ENCODE measurements at places on chromosomes 13 and 19. TPM values are rescaled to one million over a fixed set of nuclear protein-coding genes. Genes with fewer than 3 reads are reported as not detected.

DNA sequence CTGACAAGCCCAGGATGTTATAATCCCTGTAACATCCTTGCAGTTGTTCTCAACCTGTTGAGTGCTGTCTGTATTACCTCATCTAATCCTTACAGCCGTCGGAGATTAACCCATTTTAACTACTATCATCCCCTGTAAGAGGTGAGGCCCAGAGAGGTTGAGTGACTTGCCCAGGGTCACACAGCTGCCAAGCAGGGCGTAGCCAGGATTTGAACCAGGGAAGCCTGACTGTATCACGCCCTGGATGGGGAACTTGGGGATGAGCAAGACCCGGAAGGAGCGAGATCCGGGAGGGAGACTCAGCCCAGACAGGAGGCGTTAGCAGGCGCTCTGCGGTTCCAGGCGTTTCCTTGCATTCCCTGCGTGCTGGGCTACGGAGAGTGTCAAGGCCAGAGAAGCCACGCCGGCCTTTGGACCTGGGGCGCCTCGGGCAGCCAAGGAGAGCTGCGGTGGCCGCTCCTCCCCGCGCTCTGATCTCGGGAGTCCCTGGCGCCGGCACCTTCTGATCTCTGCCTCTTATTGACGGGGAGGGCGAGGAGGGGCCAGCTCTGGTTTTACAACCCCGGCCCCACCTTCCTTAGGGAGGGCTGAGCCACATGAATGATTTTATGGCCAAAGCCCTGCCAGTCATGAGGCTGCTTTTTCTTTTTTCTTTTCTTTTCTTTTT, 6.2 kb downstream of the SULT2B1 start:
- DNase-seq = no peak

The TEX29 gene
- not detected for total RNA-seq

- DNase-seq = no peak
These were observed 21.7 kb upstream of the MIER2 start for GRCh38 chr19:366205-366783.

The SOX1 gene
- not detected for total RNA-seq

GRCh38 chr19:51030631-51031030, 4.2 kb downstream of the KLK12 start:
- no peak for DNase-seq

DNA sequence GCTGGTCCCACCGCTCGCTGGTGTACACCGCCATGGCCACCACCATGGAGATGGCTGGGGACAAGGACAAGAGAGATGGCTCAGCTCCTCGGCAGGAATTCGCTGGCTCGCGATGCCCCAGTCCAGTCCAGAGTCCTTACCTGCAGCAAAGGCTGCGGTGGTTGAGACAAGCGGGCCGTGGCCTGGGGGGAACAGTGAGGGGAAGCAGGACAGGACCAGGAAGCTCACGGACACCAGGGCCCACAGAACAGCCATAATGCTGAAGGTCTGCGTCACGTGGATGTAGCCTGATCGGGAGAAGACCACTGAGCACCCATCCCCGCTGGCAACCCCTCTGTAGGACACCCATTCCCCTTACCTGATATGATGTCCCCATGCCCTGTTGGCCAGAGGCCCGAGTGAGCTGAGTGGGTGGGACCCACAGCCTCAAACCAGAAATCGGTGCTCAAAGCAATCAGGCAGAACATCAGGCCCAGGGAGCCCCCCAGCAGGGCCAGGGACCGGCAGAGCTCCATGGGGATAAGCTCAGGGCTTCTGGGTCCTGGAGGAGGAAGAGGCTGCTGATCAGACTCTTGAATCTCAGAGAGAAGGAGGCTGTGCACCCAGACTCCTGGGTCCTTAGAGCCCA, 319 bp downstream of the NKG7 start:
- no peak for DNase-seq

DNA sequence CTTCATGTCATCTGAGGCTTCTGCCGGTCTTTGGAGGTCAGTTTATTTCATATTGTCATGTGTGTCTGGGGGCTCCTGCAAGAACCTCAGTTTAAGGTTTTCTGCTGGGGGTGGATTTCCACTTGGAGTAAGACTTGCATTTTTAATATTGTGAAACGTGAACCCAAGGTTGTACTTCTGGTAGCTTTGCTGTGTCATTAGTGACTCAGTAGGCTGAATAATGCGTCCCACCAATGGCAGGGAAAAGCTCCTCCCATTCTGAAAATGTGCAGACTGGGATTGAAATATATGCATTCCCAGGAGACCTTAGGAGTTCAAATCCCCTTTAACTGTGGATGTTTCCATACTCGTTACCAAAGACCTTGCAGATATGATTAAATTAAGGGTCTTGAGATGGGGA, 46.2 kb downstream of the ING1 start:
- no peak for DNase-seq

Data from A172 (cell line).